Heart left ventricle (tissue), 16 donors: ENCODE measurements at places on chromosomes 1 and 21.

- no peak for DNase-seq
- H3K4me3 ChIP-seq, result no peak overlapping the region
- no peak overlapping the region for H3K27ac ChIP-seq
- no peaks in the 10 kb centered on the region for H3K4me1 ChIP-seq
Measured at GRCh38 chr1:178010674-178011464, 41.0 kb upstream of the SEC16B start.

DNA sequence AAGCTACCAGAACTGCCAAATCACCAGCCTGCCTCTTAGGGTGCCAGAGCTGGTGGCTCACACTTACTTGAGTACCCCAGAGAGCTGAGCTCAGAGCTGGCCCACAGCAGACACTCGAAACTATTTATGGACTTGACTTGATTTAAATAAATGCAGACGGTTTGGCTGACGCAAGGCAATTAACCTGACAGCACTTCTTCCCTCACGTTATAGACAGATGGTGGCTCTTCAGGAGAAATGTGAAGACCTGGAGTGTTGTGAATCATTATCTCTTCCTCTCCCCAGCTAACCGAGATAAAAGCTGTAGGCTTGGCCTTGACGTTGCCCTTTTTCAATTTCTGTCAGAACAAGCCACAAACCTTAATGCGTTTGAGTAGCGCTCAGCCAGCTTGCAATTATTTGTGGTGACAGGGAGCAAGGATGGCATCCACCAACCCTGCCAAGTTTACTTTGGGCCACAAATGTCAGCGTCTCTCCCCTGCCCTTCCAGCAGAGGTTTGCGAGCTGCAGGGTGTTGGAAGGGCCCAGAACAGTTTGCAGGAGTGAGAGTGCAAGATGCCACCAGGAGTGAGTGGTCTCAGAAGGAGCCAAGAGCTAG, 34.0 kb upstream of the BCAR3 start:
- H3K36me3 ChIP-seq, result no peaks in the 10 kb centered on the region
- no peak overlapping the region for H3K4me3 ChIP-seq
- no peak for DNase-seq
- no peaks in the 10 kb centered on the region for H3K4me1 ChIP-seq
- no peaks in the 10 kb centered on the region for H3K27me3 ChIP-seq

- H3K27me3 ChIP-seq, result no peaks in the 10 kb centered on the region
- no peak overlapping the region for H3K4me3 ChIP-seq
- no peaks in the 10 kb centered on the region for H3K4me1 ChIP-seq
- no peak for DNase-seq
Measured at GRCh38 chr1:35797380-35797779, 10.4 kb upstream of the AGO4 start.

GRCh38 chr1:229894532-229894931, 172.5 kb upstream of the GALNT2 start:
- DNase-seq, result no peak
- H3K4me1 ChIP-seq, result no peaks in the 10 kb centered on the region
- no peak overlapping the region for H3K4me3 ChIP-seq

- no peak for DNase-seq
- no peaks in the 10 kb centered on the region for H3K36me3 ChIP-seq
- H3K27me3 ChIP-seq, result peaks cover 20% of the 10 kb centered on the region
- no peak overlapping the region for H3K27ac ChIP-seq
- H3K4me1 ChIP-seq, result no peaks in the 10 kb centered on the region
Measured at GRCh38 chr1:177385760-177386698, 215.3 kb downstream of the BRINP2 start.

DNA sequence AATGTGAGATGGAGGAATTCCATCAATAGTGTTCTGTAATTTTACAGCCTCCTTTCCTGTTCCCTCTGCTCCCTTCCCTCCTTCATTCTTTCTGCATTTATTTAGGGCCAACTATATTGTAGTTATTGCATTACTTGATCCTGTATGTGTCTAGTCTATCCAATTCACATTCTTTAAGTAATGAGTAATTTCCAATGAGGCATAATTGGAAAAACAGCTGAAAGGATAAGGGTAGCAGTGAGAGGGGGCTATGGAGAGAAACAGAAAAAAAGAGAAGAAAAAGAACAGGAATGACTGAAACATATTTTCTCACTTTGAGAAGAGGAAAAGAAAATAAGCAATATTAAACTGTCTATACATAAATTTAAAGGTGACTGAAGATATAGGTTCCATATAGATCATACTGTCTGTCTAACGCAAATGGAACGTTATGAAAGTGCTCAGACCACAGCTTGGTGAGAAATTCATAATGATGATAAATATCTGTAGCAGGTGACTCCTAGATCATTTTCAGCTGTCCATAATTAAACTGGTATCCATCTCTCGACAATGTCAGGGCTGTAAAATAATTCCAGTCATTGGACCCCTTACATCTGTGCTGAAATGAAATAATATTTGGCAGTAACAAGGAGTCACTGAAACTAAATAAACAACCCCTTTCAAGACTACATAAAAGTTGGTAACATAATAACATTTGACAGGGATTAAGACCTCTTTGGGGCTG, 61.8 kb downstream of the SPAG17 start:
- no peak overlapping the region for H3K27ac ChIP-seq
- no peaks in the 10 kb centered on the region for H3K36me3 ChIP-seq
- no peak overlapping the region for H3K4me3 ChIP-seq
- peaks cover 11% of the 10 kb centered on the region for H3K4me1 ChIP-seq
- DNase-seq, result no peak

- peaks cover 7% of the 10 kb centered on the region for H3K36me3 ChIP-seq
- no peak overlapping the region for H3K4me3 ChIP-seq
- no peaks in the 10 kb centered on the region for H3K4me1 ChIP-seq
- no peak overlapping the region for H3K27ac ChIP-seq
Measured at GRCh38 chr1:54696262-54696661, 19.4 kb upstream of the TTC4 start.

- H3K27me3 ChIP-seq, result no peaks in the 10 kb centered on the region
- no peak overlapping the region for H3K4me3 ChIP-seq
- H3K4me1 ChIP-seq, result no peaks in the 10 kb centered on the region
- DNase-seq, result no peak
- no peak overlapping the region for H3K27ac ChIP-seq
- no peaks in the 10 kb centered on the region for H3K36me3 ChIP-seq
Measured at GRCh38 chr21:25350056-25350455, 257.2 kb downstream of the MRPL39 start.

GRCh38 chr1:54970901-54971300, 9.5 kb upstream of the TMEM61 start:
- peaks cover 8% of the 10 kb centered on the region for H3K4me1 ChIP-seq
- H3K27me3 ChIP-seq, result peaks cover 4% of the 10 kb centered on the region
- H3K27ac ChIP-seq, result no peak overlapping the region
- H3K4me3 ChIP-seq, result no peak overlapping the region

DNA sequence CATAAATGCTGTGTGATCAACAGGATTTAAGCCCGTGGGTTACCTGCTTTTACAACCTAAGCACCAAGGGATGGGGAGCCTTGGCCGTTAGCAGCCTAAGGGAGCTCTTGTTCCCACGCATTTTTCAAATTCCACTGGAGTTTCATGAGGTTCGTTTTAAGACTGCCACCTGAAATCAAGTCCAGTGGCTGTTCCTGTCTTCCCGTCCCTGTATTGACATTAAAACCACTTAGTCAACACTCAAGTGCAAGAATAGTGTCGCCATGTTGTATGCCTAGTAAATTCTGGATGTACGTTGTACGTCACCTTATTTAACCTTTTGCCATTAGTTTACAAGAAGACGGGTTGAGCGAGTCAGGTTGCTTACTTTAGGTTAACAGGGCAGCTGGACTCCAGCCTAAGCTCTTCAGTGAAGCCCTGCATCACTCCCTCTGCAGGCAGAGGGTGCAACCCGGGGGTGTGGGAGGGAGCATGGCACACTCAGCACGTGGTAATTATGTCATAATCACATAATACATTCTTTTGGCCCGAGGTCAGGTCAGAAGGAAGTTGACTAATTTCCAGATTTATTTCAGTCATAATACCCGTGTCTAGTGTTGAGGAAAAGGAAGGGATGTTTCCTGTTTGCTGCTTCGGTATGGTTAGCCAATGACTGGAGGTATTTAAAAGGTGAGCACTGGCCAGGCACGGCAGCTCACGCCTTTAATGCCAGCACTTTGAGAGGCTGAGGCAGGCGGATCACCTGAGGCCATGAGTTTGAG, 42.5 kb downstream of the CNST start:
- DNase-seq, result peak; percentile 81
- peak overlapping the region; percentile 80 for H3K27ac ChIP-seq
- H3K27me3 ChIP-seq, result no peaks in the 10 kb centered on the region
- peak overlapping the region; percentile 6 for H3K4me3 ChIP-seq

DNA sequence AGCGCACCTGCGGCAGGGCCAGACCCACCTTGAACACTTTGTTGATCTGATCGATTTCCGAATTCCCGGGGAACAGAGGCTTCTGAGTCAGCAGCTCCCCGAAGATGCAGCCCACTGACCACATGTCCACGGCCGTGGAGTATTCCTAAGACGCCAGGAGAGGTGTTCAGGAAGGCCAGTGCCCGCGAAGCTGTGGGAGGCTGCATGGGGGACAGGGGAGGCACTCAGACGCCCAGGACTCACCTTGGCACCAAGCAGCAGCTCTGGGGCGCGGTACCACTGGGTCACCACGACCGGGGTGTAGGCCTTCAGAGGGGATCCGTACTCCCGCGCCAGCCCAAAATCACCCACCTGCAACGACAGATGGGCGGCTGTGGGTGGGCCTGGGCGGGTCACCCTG, 11.2 kb upstream of the SLC35E2B start:
- DNase-seq, result peak; percentile 20
- no peaks in the 10 kb centered on the region for H3K4me1 ChIP-seq
- H3K36me3 ChIP-seq, result peaks cover 13% of the 10 kb centered on the region
- H3K27ac ChIP-seq, result no peak overlapping the region
- no peaks in the 10 kb centered on the region for H3K27me3 ChIP-seq

DNA sequence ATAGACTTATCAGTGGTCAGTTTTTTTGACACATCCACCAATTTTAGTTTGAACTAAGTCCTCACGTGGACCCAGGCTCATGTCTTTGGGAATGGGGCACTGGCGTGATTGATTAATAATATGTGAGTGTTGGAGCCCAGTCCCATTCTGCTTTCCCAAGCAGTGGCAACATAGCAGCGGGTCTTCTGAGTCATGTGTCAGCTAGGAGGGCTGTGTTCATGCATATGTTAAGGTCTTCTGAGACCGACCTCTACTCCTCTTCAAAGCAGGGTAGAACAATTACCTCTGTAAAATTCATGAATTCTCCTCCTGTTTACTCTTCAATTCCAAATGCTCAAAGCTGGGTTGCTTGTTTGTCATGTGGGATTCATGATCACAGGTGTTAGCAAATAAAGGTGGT, 291.3 kb downstream of the CAMTA1 start:
- no peaks in the 10 kb centered on the region for H3K36me3 ChIP-seq
- H3K27ac ChIP-seq, result no peak overlapping the region
- no peak for DNase-seq
- no peaks in the 10 kb centered on the region for H3K27me3 ChIP-seq
